MCF 10A (cell line): ENCODE measurements at places on chromosomes 5 and 9. TPM values are rescaled to one million over a fixed set of nuclear protein-coding genes. Genes with fewer than 3 reads are reported as not detected.

Gene CATSPER3
- 0.91 and 1.9 TPM in 2 replicates for total RNA-seq

Gene KIAA0825
- 2.1 and 2.5 TPM in 2 replicates for total RNA-seq

Gene C9orf50
- total RNA-seq, result 0.20 TPM in 1 of 2 replicates, not detected in the other

Gene IRGM
- total RNA-seq, result not detected in 2 replicates

Gene CAMK2A
- not detected in 2 replicates for total RNA-seq

Gene TMEM232
- total RNA-seq, result 2.8 and 3.1 TPM in 2 replicates

Gene CBY3
- total RNA-seq, result not detected in 2 replicates
